ENCODE measurements at places on chromosomes 6 and 20. TPM values are rescaled to one million over a fixed set of nuclear protein-coding genes. Genes with fewer than 3 reads are reported as not detected.

GRCh38 chr20:58136149-58136484, 92.3 kb downstream of the ANKRD60 start:
- H3K27ac ChIP-seq = no peak overlapping the region
- peaks cover 28% of the 10 kb centered on the region for H3K4me1 ChIP-seq
- no peak for DNase-seq
- H3K27me3 ChIP-seq = peaks cover 3% of the 10 kb centered on the region

- H3K27me3 ChIP-seq = peaks cover 5% of the 10 kb centered on the region
- H3K4me1 ChIP-seq = peaks cover 6% of the 10 kb centered on the region
- H3K4me3 ChIP-seq = no peak overlapping the region
These were observed 25.9 kb upstream of the GTSF1L start for GRCh38 chr20:43752561-43753301.

Gene MTHFD1L
- 66.0 TPM for total RNA-seq

GRCh38 chr20:44750081-44750805, 4.6 kb downstream of the KCNK15 start:
- no peaks in the 10 kb centered on the region for H3K4me1 ChIP-seq
- peaks cover 13% of the 10 kb centered on the region for H3K27me3 ChIP-seq
- no peaks in the 10 kb centered on the region for H3K36me3 ChIP-seq
- H3K4me3 ChIP-seq = no peak overlapping the region
- DNase-seq = no peak
- H3K27ac ChIP-seq = no peak overlapping the region

- H3K4me1 ChIP-seq = peaks cover 10% of the 10 kb centered on the region
- no peak overlapping the region for H3K4me3 ChIP-seq
- DNase-seq = no peak
- peaks cover 2% of the 10 kb centered on the region for H3K27me3 ChIP-seq
- H3K27ac ChIP-seq = no peak overlapping the region
These were observed 45.3 kb downstream of the CLIC5 start for GRCh38 chr6:45970326-45970725.

DNA sequence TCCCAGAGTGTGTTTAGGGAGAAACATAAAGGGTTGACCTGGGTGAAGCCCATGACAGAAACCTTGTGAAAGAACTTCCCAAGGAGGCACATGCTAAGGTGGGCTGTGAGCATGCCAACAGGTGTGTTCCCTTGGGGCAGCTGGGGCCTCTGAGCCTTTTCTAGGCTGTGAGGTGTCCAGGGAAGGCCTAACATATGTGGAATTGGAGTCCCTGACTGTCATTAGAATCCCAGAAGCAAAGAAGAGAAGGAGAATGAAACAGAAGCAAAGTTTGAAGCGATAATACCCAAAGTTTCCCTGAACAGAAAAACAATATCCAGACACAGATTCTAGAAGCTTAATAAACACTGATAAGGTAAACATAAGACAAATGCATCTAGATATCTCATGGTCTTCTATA, 143.3 kb downstream of the CD83 start:
- DNase-seq = no peak
- H3K4me3 ChIP-seq = no peak overlapping the region
- H3K27ac ChIP-seq = no peak overlapping the region
- H3K4me1 ChIP-seq = no peaks in the 10 kb centered on the region
- H3K36me3 ChIP-seq = no peaks in the 10 kb centered on the region
